ENCODE measurements at places on chromosomes 16 and 17.

DNA sequence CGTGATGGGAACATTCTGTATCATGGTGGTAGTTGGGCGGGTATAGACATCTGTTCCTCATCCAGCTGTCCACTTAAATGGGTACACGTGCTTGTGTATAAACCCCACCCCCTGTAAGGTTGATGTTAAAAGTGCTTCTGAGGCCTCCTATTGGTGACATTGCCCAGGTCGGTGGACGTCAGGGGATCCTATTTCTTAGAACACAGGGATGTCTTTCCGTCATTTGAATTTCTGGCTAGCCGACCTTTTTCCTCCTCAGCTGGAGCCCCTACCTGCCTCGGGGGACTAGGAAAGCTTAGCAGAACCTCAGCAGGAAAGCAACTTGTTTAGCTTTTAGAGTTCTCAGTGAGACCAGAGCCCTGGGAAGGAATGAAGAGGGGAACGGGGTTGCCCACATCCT is 16.6 kb upstream of the CRISPLD2 start:
- no peak for DNase-seq

- no peak for DNase-seq
Observed at GRCh38 chr17:50808413-50808812, 27.0 kb upstream of the WFIKKN2 start.

GRCh38 chr17:8322061-8322460 is 12.0 kb downstream of the ARHGEF15 start:
- DNase-seq = no peak

DNA sequence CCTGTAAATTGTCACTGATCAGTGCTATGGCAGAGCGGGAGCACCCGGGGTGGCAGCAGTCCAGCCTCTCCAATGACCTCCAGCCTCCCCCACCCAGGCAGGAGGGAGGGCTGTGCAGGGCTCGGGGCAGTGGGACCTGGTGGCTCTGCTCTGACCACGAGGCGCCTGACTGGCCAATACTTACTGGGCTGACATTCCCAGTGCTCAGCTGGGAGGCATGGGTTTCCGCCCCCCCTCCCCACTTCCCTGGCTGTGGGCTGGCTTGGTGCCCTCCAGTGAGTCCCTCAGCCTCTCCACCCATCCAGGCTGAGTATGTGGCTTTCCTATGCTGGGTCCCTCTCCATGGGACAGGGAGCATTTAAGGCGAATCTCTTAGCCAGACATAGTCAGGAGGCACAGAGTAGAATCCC is 2.7 kb downstream of the SOCS3 start:
- DNase-seq = no peak

GRCh38 chr17:4136373-4136772 is 6.5 kb downstream of the ZZEF1 start:
- DNase-seq = no peak

DNA sequence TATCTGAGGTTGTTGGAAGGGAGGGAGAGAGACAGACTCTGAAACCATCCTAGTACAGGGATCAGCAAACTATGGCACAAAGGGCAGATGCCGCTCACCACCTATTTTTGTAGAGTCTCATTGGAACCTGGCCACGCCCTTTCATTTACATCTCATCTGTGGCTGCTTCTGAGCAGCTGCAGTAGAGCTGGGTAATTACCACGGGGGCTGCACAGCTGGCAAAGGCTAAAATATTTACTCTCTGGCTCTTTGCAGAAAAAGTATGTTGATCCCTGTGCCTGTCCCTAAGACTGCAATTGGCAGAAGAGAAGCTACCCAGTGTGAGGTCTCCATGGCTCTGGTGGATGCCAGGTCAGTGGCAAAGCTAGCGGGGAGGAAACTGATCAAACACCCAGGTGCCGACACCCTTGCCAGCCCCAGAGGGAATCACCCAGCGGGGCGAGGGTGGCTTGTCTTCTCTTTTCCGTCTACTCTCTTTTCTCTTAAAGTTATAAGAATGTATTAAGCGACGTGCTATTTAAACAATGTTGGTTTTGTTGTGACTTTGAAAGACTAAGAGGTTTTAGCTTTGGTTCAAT is 14.0 kb downstream of the CEP295NL start:
- DNase-seq = no peak

DNA sequence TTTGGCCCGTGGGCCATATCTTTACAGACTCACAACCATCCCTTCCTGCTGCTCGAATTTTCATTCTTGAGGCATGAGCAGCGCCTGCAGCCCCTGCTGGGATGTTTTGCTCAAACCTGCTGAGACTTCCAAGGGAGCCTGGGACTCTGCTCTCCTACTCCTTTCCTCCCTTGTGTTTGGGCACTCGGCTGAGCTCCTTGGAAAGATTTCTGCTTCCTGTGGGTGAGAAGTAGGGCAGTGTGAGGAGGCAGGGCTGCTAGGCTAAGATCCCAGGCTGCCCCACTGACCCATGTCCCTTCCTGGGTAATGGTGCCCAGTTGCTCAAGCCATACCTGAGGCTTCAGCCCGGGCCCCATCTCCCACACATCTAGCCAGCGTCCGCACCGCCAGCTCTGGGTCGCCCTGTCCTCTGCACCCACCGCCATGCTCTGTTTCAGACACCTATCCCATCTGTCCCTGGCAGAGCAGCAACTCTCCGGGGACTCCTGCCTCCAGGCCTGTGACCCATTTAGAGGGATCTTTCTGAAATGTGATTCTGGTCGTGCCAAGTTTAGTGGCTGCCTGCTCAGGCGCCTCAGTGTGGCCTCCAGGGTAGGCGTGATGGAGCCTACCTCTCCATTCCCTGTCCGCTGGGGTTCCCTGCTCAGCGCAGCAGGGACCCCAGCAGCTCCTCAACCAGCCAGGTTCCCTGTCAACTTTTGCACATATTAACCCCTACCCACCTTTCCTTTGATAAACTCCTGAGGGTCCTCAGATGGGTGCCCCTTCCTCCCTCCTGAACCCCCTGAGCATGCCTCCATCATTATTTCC is 190.1 kb downstream of the CCDC182 start:
- DNase-seq = no peak

DNA sequence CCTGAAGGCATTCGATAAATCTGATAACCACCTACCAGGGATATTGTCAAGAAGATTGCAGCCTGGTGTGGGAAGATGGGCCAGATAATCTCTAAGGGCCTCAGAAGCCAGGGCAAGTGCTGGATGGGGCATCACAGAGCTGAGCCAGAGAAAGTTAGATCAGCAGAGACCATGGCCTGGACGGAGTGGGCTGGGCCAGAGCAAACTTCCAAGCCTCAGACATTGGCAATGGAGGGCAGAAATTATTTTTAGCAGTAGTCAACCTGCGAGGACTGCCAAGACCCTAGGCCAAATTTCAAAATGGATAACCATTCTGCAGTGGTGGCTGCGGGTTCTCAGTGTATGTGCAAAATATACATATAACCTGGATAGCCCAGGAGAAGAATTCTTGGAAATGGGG is 18.5 kb downstream of the ERCC4 start:
- DNase-seq = no peak

- DNase-seq = no peak
Observed at GRCh38 chr16:53154513-53154912, 99.7 kb downstream of the CHD9 start.

DNA sequence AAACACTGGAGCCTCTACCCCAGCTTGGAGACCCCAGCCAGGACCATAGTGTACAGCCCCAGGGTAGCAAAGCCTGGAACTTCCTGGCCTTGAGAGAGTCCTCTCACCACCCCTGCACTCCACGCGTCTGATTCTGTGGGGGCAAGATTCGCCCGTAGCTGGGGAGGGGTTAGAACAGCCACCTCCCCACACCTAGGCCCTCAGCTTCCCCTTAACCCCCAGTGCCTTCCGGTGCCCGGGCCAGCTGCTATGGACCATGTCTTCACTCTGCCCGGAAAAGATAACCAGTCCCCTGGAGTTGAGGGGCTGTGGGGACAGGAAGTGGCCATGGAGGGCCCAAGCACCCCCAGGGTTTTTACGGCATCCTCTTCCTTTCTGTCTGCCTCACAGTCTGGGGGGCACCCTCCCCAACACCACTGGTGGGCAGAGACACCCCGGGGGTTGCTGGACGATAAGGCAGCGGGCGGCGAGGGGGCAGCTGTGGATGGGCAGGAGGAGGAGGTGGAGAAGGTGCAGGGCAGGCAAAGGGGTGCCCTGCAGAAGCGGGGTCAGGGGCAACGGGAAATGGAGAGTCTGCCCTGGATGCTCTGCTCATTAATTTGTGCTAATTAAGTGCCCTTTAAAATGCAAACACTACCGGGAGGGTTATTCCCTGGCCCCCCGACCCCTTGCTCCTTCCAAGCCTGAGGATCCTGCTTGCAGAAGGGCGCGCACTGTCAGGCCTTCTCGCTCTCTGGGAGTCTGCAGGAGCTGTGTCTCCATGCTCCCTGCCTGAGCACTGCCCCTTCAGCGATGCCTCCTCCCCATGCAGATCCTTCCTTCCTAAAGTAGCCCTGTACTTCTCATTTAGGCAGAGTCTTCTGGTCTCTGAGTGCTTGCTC is 2.4 kb downstream of the PRSS27 start:
- no peak for DNase-seq

- no peak for DNase-seq
Observed at GRCh38 chr17:40697297-40697696, 6.3 kb downstream of the KRT24 start.

DNA sequence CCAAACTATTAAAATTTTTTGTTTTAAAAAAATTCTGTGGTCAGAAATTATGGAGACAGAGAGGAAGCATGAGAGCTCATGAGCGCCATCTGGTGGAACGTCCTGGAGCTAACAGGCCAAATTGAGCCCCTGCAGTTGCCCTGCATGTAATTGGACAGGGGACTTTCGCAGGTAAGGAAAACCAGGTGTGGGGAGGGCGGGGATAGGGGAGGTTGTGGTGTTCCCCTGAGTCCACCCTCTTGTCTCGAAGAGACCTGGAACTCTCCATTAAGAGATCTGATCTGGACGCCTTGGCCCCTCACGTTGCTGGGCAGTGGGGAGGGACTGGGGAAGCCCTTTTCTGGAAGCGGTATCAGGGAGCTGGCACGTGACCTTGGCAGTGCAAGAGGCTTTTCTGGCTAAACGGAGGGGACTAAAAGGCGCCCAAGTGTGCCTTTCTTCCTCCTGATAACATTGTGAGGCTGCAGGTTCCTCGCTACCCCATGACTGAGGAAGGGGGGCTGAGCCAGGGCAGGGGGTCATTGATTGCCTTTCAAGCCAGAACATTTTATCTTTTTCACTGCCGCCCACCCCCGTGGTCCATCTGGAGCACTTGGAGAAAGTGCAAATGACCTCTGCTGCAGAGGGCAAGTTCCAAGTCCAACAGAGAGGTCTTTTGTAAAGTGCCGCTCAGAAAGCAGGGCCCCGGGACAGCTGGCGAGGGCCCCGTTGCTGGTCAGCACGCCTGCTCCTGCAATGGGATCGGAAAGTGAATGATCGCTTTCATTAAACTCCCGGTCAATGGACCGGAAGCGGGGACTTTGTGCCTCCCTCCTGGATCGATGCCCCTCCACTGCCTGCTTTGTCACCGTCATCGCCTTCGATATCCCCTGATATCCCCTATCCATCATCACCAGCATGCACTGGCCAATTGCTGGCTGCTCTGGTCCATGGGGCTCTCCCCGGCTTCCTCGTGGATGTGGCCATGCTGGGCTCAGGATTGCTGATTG is 18.4 kb downstream of the PDILT start:
- DNase-seq = no peak

DNA sequence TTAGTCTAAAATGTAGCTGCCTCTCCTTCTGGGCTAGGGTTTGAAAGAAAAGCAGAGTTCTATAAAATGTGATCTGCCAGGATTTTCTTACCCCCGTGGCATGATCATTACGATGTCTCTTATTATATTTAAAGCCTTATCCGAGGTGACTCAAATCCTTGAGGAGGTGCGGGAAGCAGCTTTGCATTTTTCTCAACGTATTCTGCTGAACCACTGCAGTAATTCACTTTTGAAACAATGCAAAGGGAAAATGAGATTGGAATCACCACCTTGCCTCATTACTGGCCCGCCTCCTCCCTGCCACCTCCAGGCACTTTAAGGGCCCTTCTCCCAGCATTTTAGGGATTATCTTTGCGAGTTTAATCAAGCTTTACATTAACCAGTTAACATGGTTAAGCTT is 9.7 kb upstream of the NOG start:
- no peak for DNase-seq

GRCh38 chr17:64443086-64443760 is 5.7 kb upstream of the MILR1 start:
- DNase-seq = no peak

Data from stimulated activated CD4-positive, alpha-beta T cell treated with anti-CD3 and anti-CD28 coated beads, Interleukin-15, amount 100 ng/mL, for 1 hour (primary cell).